ENCODE measurements at places on chromosomes 7 and 10.
A peak's percentile ranks its signal among the peaks of the same experiment; 100 is the strongest.

DNA sequence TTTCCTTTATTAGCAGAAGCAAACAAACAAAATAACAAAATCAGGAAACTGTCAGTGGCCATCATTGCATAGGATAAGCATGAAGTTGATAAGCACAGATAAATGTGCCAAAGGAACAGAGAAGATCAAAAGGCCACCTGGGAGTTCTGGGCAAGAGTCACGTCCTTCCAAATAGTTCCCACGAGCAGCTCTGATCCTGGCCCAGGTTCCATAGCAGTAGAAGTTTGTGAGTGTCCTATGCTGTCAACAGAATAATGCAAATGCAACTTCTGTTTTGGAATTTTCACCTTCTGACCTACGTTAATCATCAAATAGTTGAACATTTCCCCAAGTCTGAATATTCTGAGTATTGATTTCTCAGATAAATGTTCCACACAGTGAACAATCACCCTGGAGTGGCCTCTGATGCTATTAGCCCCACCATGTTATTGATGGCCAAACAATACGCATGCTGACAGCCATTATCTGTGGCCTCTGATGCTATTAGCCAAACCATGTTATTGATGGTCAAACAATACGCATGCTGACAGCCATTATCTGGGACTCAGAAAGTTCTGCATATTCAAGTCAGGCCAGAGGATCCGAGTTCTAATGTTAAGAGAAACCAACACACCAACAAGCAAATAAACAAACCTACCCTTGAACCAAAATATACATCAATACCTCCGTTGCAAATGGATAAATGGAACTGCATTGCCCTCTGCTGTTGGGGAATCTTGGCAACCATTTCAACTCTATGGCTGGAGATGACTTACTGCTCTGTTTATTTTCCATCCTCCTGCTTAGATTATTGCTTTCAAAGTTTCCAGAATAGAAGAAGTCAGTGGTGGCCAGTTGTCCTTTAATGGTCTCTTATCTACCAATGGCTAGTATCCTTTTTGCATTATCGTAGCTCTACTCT lies 63.3 kb downstream of the MRC1 start:
- DNase-seq = peak; percentile 9

- DNase-seq = peak; percentile 67
These were observed 15.8 kb downstream of the DNMBP start for GRCh38 chr10:99993701-99994689.

GRCh38 chr7:158325530-158326381 lies 261.9 kb downstream of the PTPRN2 start:
- peak; percentile 75 for DNase-seq

GRCh38 chr10:103265717-103266329 lies 11.1 kb upstream of the INA start:
- peak; percentile 88 for DNase-seq

GRCh38 chr7:84949067-84949466 lies 237.8 kb downstream of the SEMA3D start:
- no peak for DNase-seq

DNA sequence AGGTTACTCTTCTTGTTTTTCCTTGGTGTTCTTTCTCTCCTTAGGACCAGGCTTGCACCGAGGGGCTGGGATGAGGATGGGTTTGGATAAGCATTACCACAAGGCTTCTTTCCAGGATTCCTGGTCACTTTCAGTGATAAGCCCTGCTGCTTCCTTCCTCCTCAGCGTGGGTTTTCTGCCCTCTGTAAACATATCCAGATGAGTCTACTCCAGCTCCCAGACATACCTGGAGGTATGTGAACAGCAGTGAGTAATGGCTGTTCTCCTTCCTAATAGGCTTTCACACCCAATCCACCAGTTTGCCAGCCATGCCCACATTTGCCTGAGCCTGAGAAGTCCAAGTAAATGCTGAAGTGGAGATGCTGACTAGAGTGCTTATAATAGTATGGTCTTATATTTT lies 229.8 kb upstream of the YAE1 start:
- DNase-seq = peak; percentile 8

GRCh38 chr7:539731-540411 lies 20.2 kb upstream of the PDGFA start:
- DNase-seq = peak; percentile 93

- DNase-seq = peak; percentile 46
These were observed 15.3 kb downstream of the GPER1 start for GRCh38 chr7:1103009-1103788.

DNA sequence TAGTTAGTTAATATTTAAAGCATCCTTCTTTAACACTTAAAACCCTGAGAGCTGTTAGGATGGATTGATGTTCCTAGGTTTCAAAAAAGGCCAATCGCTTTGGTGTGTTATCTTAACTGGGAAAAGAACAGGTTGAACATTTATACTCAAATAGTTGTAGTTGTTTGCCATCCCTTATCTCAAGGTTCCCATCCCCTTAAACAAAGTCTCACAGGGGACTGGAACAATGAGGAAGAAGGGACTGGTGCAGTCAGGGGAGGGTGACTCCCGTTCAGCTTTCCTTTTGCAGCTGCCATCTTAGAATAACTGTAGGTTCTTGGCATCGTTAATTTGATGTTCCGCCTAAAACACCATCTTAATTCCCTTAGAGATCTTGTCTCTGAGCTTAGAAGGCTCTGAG lies 2.6 kb upstream of the KBTBD2 start:
- DNase-seq = no peak

GRCh38 chr10:34613491-34613890 lies 201.6 kb downstream of the PARD3 start:
- no peak for DNase-seq

DNA sequence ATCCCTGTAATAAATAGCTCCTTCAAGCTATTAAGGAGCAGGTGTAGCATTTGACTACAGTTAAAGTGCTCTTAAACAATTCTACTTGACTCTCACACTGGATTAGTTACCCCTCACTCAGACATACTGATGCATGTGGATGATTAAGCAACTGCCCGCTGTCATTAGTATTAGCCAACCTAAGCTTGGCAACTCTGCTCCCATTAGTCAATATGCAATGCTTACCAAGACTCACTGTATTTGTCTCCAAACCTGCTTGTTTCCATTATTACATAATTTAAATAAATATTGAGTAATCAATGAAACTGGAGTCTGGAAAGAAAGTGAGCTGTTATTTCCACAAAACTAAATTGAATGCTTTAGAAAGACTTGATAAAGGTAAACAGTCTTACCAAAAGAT lies 144.0 kb upstream of the ASAH2 start:
- DNase-seq = peak; percentile 32

- DNase-seq = no peak
These were observed 25.9 kb downstream of the RGS10 start for GRCh38 chr10:119516381-119517234.

GRCh38 chr7:41882256-41882655 lies 179.4 kb upstream of the INHBA start:
- DNase-seq = no peak

DNA sequence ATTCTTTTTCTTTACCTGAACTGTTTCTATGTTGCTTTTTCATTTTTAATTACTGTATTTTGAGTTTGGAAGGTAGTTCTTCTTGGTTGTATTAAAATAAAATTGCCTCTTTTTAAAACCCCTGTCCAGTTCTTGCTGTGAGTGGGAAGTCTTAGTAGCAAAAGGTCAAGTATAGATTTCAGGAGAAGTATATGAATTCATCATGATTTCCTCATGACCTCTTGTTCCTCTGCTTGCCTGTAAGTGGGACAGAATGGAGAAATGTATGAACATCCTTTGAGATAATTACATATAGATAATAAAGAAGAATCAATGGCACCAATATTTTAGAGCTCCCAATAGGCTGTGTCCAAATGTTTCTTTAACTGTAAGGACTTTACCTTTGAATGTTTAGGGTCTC lies 126.2 kb downstream of the LRRC4 start:
- no peak for DNase-seq

GRCh38 chr7:38673795-38674194 lies 42.6 kb upstream of the AMPH start:
- no peak for DNase-seq

- no peak for DNase-seq
These were observed 170.8 kb upstream of the PODXL start for GRCh38 chr7:131727189-131727588.

GRCh38 chr7:104825099-104825498 lies 188.9 kb upstream of the KMT2E start:
- DNase-seq = no peak

DNA sequence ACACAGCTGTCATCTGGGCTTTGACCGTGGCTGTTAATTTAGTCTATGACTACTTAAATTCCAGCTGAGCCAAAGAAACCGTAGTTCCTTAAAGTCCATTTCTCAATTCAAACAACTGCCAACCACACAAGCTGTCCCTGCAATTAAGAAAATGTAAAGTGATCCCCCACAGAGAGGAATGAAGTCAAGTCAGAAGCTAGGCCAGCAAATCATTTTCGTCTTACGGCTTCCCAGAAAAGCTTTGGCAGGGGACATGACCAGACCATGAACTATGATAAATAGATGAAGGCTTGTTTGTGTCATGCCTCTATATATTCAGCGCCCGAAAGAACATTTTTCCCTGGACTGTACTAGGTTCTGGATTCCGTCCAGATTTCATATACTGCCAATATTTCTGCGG lies 54.6 kb downstream of the HACD1 start:
- DNase-seq = no peak

Data from hepatocyte (in vitro differentiated cells).